Activated T-helper 9 cell treated with anti-CD3 and anti-CD28 coated beads, Interleukin-2, amount 50 U/mL, for 16 hours (primary cell): ENCODE measurements at places on chromosomes 16 and 17.

- DNase-seq: no peak
These were observed 237.7 kb downstream of the IRX3 start for GRCh38 chr16:54048586-54049495.

DNA sequence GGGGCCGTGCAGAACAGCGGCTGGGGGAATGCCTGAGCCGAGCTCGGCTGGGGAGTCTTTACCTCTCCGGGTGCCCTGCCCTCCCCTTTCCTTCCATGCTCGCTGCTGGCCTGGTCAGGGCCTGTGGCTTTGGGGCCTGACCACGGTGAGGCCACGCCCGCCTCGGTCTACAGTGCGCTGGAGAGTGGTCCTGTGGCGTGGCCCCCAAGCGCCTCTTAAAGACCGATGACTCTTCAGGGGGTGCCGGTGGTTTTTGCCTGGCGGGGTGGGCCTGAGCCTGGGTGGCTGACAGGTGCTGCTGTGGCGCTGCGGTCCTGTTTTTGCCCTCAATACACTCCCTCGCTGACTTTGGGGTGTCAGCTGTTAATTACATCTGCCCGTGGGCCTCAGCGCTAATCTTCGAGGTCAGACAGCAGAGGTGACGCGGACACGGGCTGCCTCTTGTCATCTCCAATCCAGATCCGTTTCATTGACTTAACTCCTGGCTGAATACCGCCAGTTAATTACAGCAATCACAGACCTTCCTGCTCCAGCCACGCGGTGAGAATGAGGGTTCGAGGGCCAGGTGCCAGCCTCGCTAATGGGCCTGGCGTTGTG lies 29.7 kb downstream of the GSE1 start:
- no peak for DNase-seq

- DNase-seq: no peak
These were observed 28.1 kb downstream of the EMP2 start for GRCh38 chr16:10552281-10552680.

DNA sequence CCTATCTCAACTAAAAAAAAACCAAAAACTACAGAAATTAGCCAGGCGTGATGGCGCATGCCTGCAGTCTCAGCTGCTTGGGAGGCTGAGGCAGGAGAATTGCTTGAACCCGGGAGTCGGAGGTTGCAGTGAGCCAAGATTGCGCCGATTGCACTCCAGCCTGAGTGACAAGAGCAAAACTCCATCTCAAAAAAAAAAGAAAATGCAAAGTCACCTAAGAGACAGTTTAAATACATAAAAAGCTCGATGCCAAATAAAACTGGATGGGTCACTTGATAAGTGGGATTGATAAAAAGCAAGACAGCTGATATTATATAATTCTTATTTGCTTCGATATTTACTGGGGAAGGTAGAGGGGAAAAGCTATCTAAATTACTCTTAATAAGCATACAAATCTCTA lies 15.8 kb upstream of the KANSL1 start:
- DNase-seq: no peak

DNA sequence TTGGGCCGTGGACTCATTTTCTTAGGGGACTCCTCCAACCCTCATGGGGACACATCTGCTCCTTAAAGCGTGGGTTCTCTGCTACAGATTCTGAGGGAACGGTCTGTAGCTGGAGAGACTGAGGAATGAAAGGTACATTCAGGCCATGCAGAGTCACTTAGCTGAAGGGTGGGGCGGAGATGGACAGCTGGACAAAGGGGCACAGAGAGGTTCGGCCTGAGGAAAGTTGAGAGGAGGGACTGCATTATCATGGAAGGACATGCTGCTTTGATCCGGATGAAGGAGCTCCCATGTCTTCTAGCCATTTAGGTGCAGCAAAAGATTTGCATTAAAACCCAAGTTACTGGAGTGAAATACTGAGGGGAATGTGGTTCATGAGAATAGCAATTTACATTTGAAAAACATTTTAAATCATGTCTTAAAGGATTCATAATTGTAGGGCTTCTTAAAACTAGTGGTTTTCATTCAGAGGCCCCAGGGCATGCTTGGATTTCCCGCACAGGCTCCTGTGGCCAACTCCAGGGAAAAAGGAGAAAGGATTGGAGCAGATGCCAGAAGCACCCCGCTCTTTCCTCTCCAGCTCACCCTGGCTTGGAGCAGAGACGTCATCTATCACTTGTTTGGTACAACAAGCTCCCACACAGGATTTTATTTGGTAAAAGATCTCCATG lies 54.2 kb downstream of the CDRT4 start:
- DNase-seq: no peak

DNA sequence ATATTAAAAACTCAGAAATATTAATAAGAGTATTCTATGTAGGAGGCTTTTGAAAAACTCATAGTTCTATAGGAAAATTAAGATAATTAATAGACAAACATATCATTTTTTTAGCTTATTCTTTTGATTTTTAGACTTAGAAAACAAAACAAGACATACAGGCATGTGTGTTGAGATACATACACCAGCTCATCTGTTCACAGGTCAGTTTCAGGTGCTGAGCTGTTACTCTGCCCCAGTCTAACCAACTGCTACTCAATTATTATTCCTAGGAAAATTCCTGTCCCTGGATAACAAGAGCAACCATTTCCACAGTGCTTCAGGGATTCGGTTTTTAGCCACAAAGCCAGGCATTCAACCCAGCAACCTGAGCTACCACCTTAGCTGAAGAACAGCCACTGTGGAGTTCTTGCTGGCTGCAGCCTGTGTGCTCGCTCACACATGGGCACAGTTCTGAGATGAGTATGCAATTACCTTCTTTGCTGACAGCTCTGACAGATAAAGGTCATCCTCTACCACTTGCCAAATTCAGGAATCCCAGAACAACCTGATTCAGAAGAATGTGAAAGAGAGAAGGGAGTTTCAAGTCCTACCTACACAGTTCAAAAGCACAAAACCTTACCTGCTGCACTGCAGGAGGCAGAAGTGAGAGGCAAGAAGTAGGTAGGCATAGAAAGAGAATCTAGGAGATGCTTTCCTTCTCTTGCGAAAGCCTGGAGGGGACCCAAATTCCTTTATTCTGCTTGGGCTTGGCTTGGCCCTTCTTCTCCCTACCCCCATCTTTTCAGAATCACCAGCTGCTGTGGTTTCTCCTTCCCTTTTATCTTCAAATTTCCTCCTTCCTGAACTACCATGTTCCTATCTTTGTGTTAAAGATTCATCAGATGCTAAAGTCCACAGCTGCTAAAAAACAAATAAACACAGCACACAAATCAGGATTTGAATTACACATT lies 62.7 kb downstream of the TEX2 start:
- DNase-seq: no peak

DNA sequence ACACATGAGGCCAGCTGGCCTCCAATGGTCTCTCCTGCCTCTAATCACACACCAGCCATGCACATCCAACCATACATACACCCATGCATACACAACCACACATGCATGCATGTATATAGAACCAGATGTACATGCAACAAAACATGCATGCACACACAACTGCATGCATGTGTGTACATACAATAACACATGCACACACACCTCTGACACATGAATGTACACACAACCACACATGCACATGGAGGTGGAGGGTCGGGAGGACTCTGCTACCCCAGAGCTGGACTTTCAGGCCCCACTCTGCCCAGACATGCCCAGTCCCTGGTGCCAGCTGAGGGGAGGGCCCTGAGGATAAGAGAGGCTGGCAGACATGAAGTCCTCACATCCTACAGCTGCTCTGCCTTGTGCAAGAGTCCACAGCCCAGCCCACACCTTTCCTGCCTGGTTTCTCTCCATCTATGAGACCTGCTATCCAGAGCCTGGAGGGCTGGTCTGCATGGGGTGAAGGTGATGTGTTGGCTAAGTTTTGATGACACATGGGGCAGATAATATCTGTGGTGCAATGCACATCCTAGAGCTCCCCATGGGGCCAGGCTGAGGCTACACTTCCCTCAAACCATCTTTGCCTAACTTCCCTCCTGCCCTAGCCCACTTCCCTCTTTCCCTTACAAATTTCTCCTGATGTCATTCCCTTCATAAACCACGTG lies 50.9 kb upstream of the SDK2 start:
- no peak for DNase-seq

- no peak for DNase-seq
These were observed 26.4 kb upstream of the MRPS23 start for GRCh38 chr17:57876023-57876865.

GRCh38 chr16:57946181-57946801 lies 24.6 kb downstream of the CNGB1 start:
- DNase-seq: no peak

GRCh38 chr17:1621273-1621954 lies 7.2 kb downstream of the SLC43A2 start:
- DNase-seq: no peak

DNA sequence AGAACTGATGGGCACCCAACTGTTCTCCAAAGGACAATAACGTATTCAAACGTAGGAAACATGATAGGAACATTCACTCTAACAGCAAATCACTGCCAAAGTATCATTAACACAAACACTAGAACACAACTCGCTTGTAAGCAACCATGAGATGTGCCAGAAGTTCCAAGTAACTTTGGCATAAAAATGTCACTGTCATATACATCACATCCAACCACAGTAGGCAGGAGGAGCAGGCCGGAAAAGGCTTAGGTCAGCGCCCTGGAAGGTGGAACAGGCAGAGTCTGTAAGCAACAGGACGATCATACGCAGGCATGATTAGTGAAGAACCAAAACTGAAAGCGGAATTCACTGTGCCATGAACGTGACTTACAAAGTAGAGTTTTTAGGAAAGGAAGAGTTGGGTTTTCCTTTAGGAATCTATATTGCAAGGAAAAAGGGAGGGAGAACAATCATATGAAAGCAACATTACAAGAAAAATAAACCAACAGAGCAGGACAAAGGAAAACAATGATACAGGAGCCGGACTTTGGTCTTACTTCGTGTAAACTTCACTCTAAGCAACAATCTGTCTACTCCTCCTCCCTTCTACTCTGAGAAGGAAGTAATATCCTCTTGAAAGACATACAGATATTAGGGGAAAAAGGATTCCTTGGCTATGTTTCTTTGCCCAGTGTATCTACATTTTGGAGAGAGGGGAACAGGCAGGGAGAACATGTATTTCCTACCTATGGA lies 52.3 kb downstream of the YWHAE start:
- DNase-seq: no peak

GRCh38 chr16:84271866-84272265 lies 22.8 kb upstream of the WFDC1 start:
- DNase-seq: no peak
